ENCODE measurements at places on chromosomes 2 and 18.

DNA sequence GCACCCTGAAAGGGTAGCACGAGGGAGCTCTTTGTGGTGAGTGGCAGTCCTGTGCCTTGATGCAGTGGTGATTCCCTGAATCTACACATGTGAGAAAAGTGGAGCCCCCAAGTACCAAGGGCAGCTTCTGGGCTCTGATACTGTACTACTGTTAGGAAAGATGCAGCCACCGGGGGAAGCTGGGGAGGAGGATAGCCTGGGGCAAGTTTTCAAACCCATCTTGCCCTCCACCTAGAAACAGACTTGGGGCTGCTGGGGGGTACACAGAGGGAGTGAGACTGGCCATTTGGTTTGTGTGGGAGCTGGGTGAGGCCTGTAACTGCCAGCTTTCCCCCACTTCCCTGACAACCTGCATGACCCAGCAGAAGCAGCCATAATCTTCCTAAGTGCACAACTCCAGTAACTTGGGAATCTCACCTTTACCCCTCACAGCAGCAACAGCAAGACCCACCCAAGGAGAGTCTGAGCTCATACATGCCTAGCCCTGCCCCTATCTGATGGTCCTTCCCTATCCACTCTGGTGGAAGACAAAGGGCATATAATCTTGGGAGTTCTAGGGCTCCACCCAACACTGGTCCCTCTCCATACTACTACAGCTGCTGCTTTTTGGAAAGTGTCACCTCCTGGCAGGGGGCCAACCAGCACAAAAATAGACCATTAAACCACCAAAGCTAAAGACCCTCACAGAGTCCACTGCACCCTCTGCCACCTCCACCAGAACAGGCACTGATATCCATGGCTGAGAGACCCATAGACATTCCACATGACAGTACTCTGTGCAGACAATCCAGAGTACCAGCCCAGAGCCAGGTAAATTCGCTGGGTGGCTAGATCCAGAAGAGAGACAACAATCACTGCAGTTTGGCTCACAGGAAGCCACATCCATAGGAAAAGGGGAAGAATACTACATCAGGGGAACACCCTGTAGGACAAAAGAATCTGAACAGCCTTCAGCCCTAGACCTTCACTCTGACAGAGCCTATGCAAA is 8.2 kb downstream of the MALL start:
- no peak for DNase-seq

- peak; percentile 66 for DNase-seq
Measured at GRCh38 chr2:231615058-231615671, 22.5 kb downstream of the TEX44 start.

- DNase-seq, result no peak
Measured at GRCh38 chr2:231182513-231182899, 15.9 kb upstream of the ARMC9 start.

- DNase-seq, result no peak
Measured at GRCh38 chr2:15365411-15365810, 195.7 kb downstream of the NBAS start.

GRCh38 chr2:25334482-25334881 is 7.2 kb downstream of the DNMT3A start:
- DNase-seq, result no peak

DNA sequence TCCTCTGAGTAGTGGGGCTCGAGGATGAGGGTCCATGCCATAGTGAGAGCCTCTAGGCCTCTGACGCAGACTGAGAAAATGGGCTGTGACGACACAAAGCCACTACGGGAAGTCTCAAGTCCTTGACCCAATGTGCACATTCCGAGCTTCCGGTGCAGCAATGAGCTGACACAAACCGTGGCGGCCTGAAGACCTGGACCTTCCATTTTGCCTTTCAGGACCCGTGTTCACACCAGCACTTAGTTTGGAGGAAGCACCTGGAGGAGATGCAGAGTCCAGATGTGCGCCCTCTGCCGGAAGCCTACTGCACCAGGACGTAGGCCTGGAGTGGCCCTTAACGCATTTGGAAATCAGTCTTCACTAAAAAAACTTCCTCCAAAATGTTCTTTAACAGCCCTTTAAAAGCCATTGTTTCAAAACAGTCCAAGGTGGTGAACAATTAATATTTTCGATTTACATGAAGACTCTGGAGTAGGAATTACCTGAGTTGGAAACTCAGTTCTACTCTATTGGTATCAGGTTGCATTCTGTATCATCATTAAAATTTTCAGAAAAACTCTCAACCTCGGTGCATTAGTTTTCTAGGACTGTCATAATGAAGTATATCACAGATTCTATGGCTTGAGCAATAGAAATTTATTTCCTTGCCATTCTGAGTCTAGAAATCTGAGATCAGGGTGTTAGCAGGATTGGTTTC is 33.9 kb downstream of the BMP10 start:
- DNase-seq, result peak; percentile 61

DNA sequence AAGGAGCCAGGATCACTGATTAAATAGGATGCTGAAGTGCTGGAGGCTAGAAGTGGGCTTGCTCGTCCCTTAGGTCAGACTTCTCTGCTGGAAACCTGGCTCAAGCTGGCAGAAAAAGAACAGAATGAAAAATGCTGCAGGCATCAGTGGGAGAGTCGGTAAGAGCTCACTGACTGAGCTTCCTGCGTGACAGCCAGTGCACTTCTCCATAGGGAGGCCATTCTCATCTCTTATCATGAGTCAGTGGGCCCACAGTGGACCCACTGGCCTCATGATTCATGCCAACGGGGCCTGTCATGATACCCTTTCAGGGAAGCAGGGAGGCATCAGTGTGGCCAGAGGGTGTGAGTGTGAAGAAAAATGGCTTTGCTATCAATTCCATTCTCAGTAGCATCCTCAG is 498.2 kb downstream of the PTPRM start:
- DNase-seq, result no peak

DNA sequence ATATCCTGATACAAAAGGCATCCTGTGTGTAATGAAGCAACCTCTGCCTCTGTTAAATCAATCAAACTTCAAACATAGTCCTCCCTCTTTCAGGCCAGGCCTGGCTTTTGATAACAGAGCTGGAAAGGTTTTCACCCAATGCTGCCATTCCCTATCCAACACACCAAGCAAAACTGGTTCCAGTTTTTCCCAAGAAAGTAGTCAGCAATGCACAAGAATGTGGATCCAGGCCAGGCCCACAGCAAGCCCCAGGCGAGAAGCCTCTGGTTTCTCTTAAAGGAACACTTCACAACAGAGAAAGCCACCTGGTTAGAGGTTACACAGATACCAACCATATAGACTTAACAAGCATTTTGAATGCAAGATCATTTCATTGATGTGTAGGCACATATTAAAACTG is 49.2 kb upstream of the CCDC150 start:
- no peak for DNase-seq
